ENCODE measurements at places on chromosomes 1 and 21.

DNA sequence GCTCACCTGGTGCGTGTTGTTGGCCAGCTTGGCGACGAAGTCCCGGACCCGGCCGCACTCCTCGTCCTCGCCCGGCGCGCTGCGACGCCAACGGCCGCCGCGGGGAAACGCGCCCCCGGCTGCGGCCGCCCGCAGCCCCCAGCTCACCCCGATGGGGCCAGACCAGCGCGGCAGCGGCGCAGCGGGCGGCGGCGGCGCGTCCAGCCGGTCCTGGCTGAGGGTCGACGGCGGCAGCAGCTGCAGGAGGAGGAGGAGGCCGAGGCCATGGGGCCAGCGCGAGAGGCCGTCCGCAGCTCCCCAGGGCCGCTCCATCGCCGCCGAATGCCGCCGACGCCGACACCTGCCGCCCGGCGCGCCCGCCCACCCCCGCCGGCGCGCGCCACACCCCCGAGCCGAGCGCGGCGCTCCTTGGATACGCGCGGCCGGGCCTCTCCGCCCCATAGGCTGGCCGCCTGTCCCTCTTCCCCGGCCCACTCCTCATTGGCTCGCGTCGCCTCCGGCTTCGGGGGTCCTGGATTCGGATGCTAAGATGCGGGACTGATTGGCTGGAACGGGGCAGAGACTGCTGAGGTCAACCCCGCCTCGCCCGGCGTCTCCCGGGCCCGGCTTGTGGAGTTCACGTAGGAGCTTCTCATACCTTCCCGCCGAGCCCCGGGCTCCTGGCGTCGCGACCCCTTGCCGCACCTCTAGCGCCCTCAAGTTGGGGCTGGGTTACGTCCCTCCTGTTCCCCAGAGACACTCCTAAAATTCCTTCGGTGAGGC lies at the start of gene SORT1:
SORT1 (minus strand) TSS at position 338 of the 762 bp plus-strand sequence; CDS start at position 312, 26 bp downstream.
- DNase-seq: peak; percentile 98

- DNase-seq: no peak
Observed at GRCh38 chr1:2973601-2974593, 47.4 kb upstream of the ACTRT2 start.

- DNase-seq: peak; percentile 44
Observed at GRCh38 chr21:42467140-42467983, 28.7 kb downstream of the RSPH1 start.

- no peak for DNase-seq
Observed at GRCh38 chr1:168725831-168726230, 3.2 kb downstream of the DPT start.

GRCh38 chr1:99580451-99580850 lies 65.5 kb upstream of the PALMD start:
- no peak for DNase-seq

DNA sequence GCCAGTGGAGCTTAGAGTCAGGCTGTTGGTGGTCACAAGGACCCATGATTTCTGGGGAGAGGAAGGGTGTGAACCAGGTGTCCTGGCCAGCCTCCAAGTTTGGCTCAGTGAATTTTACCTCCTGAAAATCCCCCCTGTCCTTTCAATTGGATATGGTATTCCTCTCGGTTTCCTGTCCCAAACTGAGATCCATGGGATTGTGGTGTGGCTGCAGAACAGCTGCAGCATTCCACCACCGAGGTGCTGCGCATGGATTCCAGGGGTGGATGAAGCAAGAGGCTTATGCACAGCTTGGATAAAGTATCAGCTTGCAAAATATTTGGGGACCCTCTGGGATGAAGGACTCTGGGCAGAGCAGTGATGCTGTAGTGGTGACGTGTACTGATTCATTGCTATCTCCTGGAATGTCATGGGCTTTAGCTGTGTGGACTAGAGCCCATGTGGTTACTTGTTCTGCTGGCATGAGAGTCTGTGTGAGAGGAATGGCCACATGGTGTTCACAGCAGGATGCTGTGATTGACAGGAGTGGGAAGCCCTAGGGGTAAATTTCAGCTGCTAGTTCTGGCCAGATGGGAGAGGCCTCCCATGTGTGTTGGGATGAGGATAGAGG lies 148.7 kb upstream of the SPAG17 start:
- DNase-seq: no peak

DNA sequence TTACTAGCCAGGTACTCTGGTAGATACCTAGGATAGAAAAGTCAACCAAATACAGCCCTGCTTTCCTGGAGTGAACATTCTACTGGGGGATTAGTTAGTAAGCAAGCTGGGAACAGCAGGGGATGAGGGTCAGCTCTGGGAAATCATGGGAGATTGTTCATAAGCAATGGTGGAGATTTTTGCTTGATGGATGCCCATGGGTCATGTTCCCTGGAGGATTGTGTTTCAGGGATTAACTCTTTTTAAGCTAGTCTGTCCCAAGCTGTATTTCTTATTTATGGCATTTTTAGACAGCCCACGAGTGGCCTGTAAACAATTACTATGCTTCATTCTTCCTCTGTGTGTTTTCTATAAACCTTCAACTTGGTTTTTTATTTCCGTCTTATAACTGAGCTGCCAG lies 18.9 kb downstream of the CACHD1 start:
- peak; percentile 42 for DNase-seq

GRCh38 chr1:29641921-29642320 lies 405.6 kb downstream of the PTPRU start:
- DNase-seq: no peak

Measured in WERI-Rb-1 (cell line).